ENCODE measurements at places on chromosomes 3 and 15. TPM values are rescaled to one million over a fixed set of nuclear protein-coding genes. Genes with fewer than 3 reads are reported as not detected.

DNA sequence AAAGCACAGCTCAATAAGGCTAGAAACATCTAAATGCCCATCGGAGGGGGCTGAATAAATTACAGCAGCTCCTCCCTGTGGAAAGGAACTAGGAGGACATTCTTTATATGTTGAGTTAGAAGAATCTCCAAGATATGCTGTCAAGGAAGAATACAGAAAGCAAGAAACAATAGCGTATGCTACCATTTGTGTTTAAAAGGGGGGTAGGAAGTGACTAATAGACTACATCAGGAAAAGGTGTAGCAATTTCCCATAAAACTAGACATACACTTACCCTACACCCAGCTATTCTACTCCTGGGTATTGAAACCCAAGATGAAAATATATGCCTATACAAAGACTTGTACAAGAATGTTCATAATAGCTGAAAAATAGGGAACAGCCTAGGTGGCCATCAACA lies 21.6 kb downstream of the SEC61A1 start:
- H3K4me1 ChIP-seq = no peaks in the 10 kb centered on the region
- no peaks in the 10 kb centered on the region for H3K27me3 ChIP-seq
- no peak overlapping the region for H3K27ac ChIP-seq
- no peak for DNase-seq
- peaks cover 55% of the 10 kb centered on the region for H3K36me3 ChIP-seq

- no peak overlapping the region for H3K27ac ChIP-seq
- H3K36me3 ChIP-seq = peaks cover 4% of the 10 kb centered on the region
- H3K4me1 ChIP-seq = peaks cover 14% of the 10 kb centered on the region
- no peak overlapping the region for H3K4me3 ChIP-seq
- H3K27me3 ChIP-seq = no peaks in the 10 kb centered on the region
Observed at GRCh38 chr15:37058316-37058985, 41.9 kb downstream of the MEIS2 start.

- H3K27ac ChIP-seq = no peak overlapping the region
- H3K4me1 ChIP-seq = no peaks in the 10 kb centered on the region
- no peaks in the 10 kb centered on the region for H3K36me3 ChIP-seq
- no peak overlapping the region for H3K4me3 ChIP-seq
Observed at GRCh38 chr15:79352206-79352605, 41.3 kb downstream of the TMED3 start.

DNA sequence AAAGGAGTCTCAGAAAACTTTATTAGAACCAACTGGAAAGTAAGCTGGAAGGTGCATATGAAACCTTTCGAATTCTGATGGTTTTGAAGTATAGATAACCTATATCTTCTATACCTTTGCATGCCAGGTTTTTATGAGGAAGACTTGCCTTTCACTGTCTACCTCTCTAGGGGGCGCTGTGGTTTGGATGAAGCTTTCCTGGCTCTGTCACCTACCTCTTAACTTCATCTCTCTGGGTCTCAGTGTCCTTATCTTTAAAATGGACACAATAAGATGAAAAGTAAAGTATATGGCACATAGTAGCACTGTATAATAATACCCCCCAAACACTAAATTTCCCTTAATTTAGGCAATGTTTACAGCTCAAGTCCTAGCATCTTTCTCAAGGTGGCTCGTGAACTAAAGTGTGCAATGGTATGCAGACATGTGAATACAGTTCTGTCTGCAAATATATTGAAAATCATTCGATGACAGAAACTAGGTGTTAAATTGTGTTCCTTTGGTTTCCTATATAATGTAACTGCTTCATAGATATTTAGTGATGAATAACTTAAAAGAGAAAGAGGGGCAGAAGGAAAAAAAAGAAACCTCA lies 314.3 kb downstream of the CHST2 start:
- H3K27me3 ChIP-seq = no peaks in the 10 kb centered on the region
- no peaks in the 10 kb centered on the region for H3K4me1 ChIP-seq
- H3K4me3 ChIP-seq = no peak overlapping the region
- H3K36me3 ChIP-seq = no peaks in the 10 kb centered on the region
- peak; percentile 4 for DNase-seq
- no peak overlapping the region for H3K27ac ChIP-seq

The NR2F2 gene
- total RNA-seq = 5.0 TPM

The IQCF2 gene
- not detected for total RNA-seq
